ENCODE measurements at places on chromosomes 2 and 18.

GRCh38 chr2:181121996-181122395, 141.6 kb downstream of the UBE2E3 start:
- DNase-seq = no peak

- no peak for DNase-seq
Observed at GRCh38 chr2:101828257-101828656, 130.8 kb downstream of the MAP4K4 start.

DNA sequence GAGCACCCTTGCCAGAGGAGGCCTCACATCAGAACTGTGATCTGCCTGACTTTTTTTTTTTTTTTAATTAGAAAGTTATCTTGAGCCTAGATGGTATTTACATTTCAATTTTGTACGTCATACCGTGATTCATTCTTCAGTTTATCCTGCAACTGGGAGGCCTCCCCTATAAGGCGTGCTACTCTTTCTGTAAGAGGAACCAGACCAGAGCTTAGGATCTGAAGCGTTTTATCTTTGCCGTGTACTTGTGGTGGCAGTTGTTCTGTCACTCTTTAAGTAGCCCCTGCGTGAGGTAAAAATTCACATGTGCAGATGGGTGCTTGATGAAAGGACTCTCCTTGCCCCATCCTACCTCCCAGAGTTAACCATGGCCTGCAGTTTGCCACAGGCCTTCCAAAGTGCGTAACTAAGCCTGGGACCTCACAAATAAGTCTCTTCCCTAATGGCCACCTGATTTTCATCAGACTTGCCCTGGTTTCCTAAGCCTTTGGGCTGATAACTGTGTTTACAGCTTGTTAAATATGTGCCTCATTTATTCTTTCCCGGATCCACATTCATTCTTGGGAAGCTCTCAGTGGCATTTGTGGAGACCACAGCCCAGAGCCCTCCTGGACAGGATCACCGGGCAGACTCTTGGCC, 96.0 kb downstream of the MTCL1 start:
- no peak for DNase-seq

- DNase-seq = no peak
Observed at GRCh38 chr2:175435012-175435411, 253.5 kb upstream of the ATP5MC3 start.

- peak; percentile 90 for DNase-seq
Observed at GRCh38 chr2:235940330-235940729, 227.9 kb downstream of the GBX2 start.

- no peak for DNase-seq
Observed at GRCh38 chr18:13563390-13563805, 163.0 kb downstream of the FAM210A start.

DNA sequence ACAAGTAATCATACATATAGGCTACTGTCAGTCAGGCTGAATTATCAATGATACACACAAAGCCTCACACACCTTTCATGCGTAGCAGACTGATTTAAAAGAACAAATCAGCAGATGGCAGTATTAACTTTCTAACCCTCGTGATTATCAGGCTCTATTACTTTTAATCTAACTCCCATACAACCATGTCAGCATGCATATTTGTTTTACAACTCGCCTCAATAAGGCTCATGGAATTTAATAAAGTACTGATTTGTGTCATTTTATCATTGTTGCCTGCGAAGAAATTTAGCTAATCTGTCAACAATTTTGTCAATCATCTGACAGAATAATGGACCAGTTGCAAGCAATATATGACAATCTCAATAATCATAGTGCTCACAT, 82.8 kb downstream of the SLC25A12 start:
- no peak for DNase-seq

GRCh38 chr2:74824679-74825078, 9.2 kb upstream of the HK2 start:
- DNase-seq = no peak

- peak; percentile 87 for DNase-seq
Observed at GRCh38 chr18:49021433-49022129, 70.8 kb upstream of the SMAD7 start.

DNA sequence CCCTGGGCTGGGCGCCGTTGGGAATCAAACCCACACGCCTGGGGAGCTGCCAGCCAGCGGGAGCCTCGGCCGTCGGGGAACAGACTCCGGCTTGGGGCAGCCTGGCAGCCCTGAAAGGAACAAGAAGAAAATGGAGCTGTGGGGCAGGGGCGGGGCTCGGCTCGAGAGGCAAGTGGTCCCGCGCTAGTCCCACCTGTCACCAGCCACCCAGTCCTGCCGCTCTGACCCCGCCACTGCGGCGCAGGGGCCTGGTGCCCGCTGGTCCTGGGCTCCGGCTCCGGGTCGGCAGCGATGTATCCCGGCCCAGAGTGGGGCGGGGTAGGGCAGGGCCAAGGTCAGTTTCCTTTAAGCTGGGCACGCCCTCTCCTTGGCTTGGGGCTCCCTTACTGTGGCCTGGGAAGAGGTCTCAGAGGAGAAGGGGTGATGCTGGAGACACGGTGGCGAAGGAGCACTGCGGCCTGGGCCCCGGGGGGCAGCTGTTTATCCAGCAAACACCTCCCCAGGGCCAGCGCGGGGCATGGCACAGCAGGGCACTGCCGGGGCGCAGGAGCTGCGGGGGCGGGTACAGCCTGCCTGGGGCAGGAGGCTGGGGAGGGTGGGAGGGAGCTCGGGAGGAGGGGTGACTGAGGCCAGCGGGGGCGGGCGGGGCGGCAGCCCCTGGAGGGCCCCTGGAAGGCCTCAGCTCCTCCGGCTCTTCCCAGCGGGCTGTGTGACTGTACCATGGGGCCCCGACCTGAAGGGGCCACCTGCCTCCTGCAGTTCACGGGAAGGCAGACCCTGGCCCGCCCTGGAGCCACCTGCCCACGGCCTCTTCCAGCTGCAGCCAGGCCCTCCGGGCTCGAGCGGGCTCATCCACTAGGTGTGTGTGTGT, 15.6 kb downstream of the ODC1 start:
- DNase-seq = no peak

- DNase-seq = no peak
Observed at GRCh38 chr18:64639536-64639935, 490.6 kb upstream of the LINC00305 start.

GRCh38 chr18:9101730-9102507, 580 bp upstream of the NDUFV2 start:
- DNase-seq = no peak

DNA sequence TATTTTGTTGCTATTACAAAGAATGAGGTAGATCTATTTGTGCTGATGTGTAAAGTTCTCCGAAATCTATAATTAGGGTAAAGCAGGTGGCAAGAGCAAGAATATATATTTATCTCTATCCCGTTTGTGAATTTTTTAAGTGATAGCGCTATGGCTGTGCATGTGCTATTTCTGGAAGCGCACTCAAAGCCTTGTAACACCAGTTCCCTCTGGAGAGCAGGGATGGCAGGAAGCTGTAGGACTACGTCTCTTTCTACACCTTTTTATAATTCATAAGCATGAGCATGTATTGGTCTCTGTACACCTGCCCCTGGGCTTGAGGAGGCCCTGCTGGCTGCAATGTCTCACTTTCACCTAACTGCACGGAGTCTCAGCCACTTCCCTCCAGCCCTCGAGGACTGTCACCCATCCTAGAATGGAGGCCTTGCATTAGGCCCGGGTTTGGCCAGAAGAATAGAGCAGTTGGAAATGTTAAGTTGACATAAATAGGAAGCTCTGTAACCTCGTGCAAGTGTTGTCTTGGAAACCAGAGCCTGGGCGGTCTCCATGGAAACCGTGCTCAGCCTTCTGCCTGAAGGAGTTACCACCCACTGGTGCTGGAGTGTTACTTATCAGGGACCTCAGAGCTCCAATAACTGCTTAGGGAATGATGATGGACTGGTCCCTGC, 20.9 kb downstream of the ITM2C start:
- DNase-seq = no peak

- no peak for DNase-seq
Observed at GRCh38 chr2:58762176-58762781, 521.2 kb upstream of the FANCL start.

GRCh38 chr2:113390124-113390849, 47.2 kb upstream of the ZNG1B start:
- no peak for DNase-seq

- no peak for DNase-seq
Observed at GRCh38 chr2:64681479-64681967, 27.8 kb upstream of the SERTAD2 start.

- DNase-seq = no peak
Observed at GRCh38 chr2:156784020-156784701, 348.0 kb downstream of the GPD2 start.

DNA sequence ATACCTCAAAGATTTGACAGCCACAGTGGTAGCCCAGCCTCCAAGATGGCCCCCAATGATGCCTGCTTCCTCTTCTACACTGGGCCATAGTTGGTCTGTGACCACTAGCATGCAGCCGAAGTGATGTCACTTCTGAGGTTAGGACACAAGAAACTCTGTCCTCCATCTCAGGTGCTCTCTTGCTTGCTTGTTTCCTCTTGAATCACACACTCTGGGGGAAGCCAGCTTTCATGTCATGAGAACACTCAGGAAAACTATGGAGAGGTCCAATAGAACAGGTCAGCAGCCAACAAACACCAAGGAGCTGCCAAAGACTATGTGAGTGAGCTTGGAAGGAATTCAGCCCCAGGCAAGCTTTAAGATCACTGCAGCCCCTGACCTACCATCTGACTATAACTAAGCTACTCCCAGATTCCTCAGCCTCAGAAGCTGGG, 3.3 kb upstream of the ADAM17 start:
- no peak for DNase-seq

DNA sequence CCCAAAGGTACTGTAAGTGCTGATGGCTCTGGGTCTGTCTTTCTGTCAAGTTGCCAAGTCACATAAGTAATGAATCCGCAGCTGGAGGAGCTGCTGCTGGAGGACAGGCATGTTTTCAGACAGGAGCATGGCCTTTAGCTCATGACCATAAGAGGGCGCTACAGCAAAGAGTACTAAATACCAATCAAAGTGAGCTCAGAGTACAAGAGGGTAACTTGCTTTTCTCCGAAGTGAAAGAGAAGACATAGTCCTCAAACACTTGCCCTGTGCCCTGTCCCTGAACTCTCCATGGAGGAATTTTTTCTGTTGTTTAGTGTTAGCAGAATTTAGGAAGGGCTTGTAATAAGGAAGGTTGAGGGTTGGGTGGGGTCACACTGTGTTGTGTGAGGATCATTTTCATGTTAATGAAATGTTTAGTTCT, 58.0 kb upstream of the EML6 start:
- no peak for DNase-seq

GRCh38 chr2:144281476-144281875, 238.4 kb downstream of the ZEB2 start:
- DNase-seq = no peak

DNA sequence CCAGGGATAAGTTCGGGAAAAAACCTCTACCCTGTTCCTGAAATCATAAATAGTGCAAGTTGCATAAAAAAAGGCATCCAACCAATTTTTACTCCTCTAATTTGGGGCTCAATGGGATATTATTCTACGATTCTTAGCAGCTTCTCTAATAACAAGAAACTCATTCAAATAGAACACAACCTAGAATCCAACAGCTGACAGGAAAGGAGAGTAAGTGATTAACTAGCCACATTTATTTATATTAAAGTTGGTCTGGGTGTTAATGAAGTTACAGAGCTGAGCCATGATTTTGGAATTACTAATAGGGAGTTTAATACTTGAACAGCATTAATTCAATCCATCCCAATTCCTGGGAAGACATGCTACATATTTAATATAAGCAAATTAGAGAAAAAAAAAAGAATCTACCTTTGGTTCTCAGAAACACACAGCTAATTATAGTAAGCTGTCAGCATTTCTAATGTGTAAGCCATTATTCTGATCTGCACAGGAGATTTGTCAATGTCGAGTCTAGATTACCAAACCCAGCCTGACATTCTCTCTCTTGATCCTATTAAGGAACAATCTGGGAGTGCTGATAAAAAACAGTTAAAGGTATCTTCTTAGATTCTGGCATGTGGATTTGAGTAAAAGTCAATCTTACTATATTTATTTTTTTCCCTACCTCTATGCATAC, 267.7 kb downstream of the NBAS start:
- DNase-seq = no peak

DNA sequence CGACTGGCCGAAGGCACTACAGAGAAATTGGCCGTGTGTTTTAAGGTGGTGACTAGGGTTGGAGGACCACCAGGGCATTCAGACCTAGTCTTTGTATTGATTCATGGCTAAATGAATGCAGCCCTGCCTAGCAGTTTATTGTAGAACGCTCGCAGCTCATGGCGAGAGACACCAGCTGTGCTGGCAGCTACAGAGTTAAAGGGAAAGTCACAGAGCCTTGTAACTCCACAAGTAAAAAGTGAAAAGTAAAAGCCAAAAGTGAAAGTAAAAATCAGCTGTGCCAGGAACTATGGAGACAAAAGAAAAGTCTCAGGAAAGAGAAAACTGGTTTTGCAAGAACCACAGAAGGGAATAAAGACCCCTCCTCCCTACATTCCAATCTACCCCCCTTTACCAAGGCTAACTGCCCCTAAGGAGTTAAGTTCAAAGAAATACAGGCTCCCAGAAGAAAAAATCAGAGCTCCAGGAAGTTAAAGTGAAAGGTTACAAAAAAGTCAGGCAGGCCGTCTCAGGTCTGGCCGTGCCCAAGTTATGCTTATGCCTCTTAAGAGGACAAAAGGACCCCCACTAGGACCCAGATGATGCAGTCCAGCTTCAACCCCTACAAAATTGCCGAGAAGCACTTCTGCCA, 46.4 kb upstream of the SELENOI start:
- DNase-seq = no peak

- DNase-seq = no peak
Observed at GRCh38 chr2:58033530-58033929, 13.1 kb upstream of the VRK2 start.

GRCh38 chr2:239476757-239477585, 76.2 kb upstream of the HDAC4 start:
- DNase-seq = peak; percentile 32
